Stimulated activated naive CD8-positive, alpha-beta T cell treated with anti-CD3 and anti-CD28 coated beads, Interleukin-15, Interleukin-2, amounts not matched to agents 100 U/mL and 50 U/mL, for 24 hours (primary cell): ENCODE measurements at places on chromosomes 1 and 21.

GRCh38 chr1:115656461-115657077, 14.8 kb downstream of the VANGL1 start:
- no peak for DNase-seq

GRCh38 chr1:233166896-233167295, 128.6 kb downstream of the PCNX2 start:
- no peak for DNase-seq

DNA sequence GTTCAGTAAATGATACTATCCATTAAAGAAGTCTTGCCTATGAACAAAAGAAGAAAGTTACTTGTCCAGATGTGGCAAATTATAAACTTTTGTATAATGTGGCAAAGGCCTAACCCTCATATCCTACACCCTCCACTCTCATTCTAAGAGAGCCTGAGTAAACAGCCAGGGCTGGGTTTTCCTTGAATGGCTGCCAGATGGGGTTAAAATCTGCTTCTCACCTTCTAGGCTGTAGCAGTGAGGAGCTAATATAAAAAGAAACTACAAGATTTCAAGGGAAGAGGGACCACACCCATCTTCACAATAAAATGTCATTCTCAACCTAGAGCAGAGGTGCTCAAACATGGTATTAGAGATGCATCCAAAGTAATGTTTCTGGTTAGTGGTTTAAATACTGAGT, 8.9 kb downstream of the RABIF start:
- no peak for DNase-seq

DNA sequence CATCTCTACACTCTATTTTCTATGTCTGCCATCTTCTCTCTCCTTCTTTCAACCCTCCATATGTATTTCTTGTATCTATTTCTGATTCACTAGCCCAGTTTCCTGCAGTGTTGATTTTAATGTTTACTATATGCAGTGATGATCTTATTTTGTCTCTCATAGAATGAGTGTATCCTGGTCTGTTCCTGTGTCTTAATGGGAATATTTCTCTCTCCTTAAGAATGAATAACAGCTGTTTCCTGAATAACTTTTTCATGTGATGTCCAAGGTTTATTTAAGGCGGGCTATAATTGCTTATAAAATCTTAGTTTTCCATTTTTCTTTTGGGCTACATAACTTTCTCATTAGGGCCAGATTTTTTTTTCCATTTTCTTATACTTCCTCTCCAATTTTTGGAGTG, 144.5 kb downstream of the C1orf21 start:
- no peak for DNase-seq

DNA sequence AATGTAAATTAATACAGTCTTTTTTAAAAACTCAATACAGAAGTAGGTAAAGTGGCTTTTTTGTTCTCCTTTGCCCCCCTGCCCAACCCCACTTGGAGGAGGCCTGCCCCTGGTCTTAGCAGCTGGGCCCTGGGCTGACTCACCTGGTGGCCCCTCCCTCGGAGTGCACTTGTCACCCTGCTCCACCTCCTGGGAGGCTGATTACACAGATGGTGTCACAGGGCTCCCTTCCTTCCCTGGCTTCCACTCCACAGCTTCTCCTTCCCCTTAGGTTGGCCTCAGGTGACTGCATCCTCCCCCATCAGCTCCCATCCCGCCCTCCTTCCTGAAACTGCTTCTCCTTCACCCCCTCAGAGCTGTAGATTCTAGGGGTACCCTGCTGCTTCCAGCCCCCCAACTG, 11.7 kb upstream of the CAPN9 start:
- DNase-seq: no peak

GRCh38 chr1:44714944-44715571, 15.9 kb downstream of the RNU5D-1 start:
- peak; percentile 65 for DNase-seq

- DNase-seq: no peak
Observed at GRCh38 chr21:15604413-15604812, 125.4 kb upstream of the USP25 start.

- no peak for DNase-seq
Observed at GRCh38 chr1:118158924-118159323, 26.1 kb downstream of the SPAG17 start.

GRCh38 chr21:45454926-45455673, 50.1 kb downstream of the COL18A1 start:
- no peak for DNase-seq

DNA sequence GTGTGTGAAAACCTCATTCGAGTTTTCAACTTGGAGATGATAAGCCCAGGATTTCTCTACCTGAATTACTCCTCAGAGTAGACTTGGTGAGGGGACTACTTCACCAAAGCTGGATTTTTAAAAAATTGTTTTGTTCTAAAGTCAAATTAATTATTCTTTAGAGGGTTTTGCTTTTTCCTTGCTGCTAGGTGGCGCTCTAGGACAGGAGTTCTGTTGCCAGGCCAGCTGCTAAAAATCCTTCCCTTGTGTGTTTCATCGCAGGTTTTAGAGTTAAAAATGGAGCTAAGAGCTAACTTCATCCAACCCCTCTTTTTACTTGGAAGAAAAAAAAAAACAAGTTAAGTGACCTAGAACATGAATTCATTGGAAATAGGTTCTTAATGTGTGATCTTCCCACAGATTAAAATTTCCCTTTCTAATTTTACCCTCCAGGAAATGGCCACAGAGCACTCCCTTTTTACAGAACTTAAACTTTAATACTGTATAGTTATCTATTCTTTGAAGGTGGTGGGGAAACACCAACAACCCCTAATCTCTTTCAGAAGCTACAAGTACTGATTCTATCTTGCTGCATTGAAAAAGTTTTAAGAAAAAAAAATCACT, 36.7 kb upstream of the FAM163A start:
- peak; percentile 68 for DNase-seq

DNA sequence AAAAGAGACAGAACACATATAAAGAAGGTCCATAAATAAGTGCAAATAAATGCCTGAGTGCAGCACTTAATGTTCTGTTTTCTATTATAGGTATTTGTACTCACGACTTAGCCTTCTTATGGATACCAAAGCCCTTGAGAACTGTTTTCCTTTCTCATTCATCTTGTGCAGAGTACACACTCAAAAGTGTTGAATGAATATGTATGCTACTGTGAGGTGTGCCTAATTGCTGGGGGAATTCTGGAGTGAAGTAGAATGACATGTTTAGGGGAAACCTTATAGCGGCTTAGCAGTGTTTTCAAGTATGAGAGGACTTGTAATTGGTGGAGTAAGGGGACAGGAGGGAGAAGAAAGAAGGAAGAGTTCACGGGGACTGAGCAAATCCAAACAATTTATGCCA, 157.6 kb downstream of the CACNA1E start:
- no peak for DNase-seq

GRCh38 chr1:227949341-227949921, 1.7 kb upstream of the WNT9A start:
- DNase-seq: no peak

- DNase-seq: no peak
Observed at GRCh38 chr1:9079988-9080704, 10.7 kb upstream of the SLC2A5 start.

GRCh38 chr1:37477946-37478345, 3.6 kb downstream of the ZC3H12A start:
- DNase-seq: no peak

GRCh38 chr1:116432655-116433265, 59.7 kb downstream of the ATP1A1 start:
- DNase-seq: no peak

GRCh38 chr1:70486676-70487458, 75.8 kb downstream of the CTH start:
- no peak for DNase-seq

DNA sequence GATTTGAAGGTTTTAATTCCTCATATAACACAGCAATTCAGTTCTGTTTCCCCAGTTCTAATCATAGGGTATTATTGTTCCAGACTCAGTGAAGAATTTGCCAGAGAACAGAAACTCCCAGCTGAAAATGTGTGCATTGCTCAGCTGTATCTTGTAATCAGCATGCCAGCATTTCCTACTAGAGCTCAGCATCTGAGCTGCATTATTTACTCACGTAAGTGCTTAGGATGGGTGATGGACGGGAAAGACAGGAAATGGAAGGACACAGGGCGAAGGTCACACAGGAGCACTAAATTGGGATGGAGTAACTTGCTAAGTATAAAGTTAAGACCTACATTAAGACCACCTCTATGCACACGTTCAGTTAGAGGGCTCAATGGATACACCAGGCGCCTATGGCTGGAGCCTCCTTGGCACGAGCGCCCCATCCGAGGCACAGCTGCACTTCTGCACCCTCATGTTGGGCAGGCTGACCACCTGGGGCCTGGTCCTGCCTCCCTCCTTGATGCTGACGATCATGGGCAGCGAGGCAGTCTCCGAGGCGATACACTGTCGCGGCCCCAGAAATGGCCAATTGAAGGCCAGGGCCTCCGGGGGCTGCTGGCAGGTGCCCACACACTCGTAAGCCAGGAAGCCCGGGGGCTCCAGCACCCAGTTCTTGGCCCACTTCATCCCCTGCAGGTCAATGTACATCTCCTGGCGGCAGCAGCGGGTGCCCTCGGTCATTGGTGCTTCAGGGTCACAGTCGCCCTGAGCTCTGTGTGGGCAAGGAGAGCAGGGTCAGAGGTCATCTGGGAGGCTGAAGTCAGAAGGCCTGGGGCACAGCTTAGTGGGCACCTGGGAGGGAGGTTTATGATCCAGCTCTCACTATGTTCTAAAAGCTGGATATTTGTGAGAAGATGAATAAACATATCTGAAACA, 3.7 kb downstream of the LEFTY2 start:
- no peak for DNase-seq

- no peak for DNase-seq
Observed at GRCh38 chr1:228685081-228685660, 50.1 kb upstream of the RHOU start.

DNA sequence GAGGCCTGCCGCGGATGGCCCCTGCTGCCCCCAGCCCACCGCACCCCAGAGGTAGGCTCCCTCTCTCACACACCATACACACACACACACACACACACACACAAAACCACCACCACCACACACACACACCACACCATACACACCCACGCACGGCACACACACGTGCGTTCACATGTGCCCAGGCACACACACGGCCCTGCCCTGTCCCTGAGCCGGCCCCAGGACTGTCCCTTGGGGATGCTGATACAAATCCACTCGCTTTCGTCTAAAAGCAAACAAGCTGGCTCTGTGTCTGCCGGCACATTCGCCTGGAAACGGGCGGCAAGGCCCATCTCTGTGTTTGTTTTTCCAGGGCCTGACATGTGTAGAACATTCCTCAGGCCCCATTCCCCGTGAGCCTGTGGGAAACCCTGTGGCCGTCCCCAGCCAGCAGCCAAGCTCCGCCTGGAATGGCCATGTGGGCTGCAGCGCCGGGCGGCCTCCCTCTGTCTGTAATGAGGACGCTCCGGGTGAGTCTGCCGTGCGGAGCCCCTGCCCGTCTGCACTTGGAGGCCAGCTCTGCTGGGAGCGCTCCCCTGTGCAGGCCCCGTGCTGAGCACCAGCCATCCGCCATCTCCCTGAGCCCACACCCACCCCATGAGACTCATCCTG, 67.4 kb downstream of the DMRTB1 start:
- no peak for DNase-seq

GRCh38 chr1:202093858-202094257, 28.9 kb upstream of the GPR37L1 start:
- DNase-seq: no peak

DNA sequence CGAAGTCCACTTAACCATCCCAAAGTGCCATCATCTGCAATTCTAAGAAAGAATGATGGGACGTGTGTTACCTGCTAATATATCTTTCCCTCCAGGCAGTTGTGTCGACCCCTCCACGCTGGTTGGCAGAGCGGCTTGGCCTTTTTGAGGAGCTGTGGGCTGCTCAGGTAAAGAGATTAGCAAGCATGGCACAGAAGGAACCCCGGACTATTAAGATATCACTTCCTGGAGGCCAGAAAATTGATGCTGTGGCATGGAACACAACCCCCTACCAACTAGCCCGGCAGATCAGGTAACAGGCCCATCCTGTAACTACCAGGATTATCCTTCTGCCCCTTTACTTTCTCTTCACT, 520 bp downstream of the TARS2 start:
- no peak for DNase-seq

- DNase-seq: no peak
Observed at GRCh38 chr1:8706995-8707396, 110.4 kb downstream of the RERE start.

GRCh38 chr1:187018291-187018690, 189.5 kb downstream of the PLA2G4A start:
- no peak for DNase-seq

DNA sequence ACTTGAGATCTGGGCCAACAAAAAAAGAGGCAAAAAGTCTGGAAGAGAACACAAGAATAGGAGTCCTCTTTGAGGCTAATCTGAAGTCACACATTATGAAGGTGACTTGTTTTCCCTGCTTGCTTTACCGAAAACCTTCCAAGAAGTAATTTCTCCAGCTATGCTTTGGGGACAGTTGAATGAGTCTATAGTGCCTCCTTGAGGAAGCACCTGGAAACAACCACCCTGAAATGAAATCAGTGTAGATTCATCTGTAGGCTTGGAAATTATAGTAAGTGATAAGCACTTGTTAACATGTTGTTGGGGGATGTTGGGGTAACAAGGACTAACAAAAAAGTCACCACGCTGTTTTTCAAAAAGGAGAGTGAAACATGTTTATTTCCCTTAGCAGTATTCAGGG, 23.4 kb upstream of the RPTN start:
- no peak for DNase-seq

- peak; percentile 17 for DNase-seq
Observed at GRCh38 chr1:151611288-151611790, 511 bp upstream of the SNX27 start.

GRCh38 chr1:74526708-74527107, 14.3 kb upstream of the LRRC53 start:
- no peak for DNase-seq

GRCh38 chr1:15740924-15741850, 1.1 kb upstream of the TMEM82 start:
- peak; percentile 77 for DNase-seq

DNA sequence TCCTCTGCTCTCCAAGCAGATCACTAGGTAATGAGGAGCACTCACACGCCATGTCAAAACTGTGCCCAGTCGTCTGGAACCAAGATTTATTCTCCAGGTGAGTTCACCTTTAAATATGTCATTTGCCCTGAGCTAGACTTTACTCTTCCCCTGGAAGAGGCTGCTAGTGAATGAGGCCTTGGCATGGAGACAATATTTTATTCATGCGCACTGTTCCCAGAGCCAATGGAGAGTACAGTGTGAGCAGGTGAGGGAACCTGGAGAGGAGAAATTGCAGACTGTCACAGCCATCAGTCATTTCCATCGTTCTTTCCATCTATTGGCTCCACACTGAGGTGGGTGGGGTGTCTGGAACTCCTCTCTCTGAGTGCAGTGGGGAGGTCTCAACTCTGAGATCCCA, 333.6 kb downstream of the KCNH1 start:
- no peak for DNase-seq

DNA sequence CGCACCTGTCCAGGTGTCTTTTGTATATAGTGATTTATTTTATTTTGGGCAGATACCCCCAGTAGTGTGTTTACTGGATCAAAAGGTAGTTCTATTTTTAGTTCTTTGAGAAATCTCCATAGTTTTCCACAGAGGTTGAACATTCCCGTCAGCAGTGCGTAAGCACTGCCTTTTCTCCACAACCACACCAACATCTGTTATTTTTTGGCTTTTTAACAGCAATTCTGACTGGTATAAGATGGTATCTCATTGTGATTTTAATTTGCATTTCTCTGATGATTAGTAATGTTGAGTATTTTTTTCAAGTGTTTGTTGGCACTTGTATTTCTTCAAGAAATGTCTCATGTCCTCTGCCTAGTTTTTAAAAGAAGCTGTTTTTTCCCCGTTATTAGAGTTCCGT, 39.2 kb downstream of the FOXJ3 start:
- DNase-seq: no peak

- DNase-seq: no peak
Observed at GRCh38 chr1:87356591-87356990, 27.9 kb downstream of the LMO4 start.
